Astrocyte of the cerebellum (primary cell): ENCODE measurements at places on chromosomes 13 and 19.

GRCh38 chr13:53417601-53418000 is 389.0 kb downstream of the OLFM4 start:
- DNase-seq, result no peak

- DNase-seq, result no peak
Measured at GRCh38 chr19:5017235-5017634, 48.3 kb downstream of the KDM4B start.

- no peak for DNase-seq
Measured at GRCh38 chr13:50229960-50230661, 214.9 kb downstream of the KCNRG start.

- no peak for DNase-seq
Measured at GRCh38 chr13:45332831-45333219, 8.2 kb downstream of the TPT1 start.

DNA sequence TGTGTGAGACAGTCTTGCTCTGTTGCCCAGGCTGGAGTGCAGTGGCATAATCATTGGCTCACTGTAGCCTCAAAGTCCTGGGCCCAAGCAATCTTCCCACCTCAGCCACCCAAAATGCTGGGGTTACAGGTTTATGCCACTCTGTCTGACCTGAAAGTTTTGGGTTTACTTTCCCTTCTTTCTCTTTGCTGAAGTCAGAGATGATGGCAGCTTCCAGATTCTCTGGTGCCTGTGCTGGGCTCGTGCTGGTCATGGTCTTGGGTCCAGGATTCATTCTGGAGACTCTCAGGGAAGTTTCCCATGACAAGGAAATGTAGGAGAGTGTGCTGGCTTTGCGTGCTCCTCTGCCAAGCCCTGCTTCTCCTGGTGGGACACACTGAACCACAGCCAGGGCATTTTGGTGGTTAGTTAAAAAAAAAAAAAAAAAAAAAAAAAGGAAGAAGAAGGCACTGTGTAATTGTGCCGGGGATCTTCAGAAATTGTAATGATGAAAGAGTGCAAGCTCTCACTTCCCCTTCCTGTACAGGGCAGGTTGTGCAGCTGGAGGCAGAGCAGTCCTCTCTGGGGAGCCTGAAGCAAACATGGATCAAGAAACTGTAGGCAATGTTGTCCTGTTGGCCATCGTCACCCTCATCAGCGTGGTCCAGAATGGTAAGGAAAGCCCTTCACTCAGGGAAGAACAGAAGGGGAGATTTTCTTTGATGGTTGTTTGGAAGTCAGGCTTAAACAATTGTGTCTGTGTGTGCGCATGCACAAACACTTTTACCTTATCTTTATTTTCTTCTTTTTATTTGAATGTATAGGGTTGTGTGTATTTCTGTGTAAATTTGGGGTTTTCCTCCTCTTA is at the start of gene ALOX5AP:
ALOX5AP (plus strand) TSS at position 519 of the 847 bp plus-strand sequence; CDS start at position 582, 63 bp downstream.
- DNase-seq, result no peak
